ENCODE measurements at places on chromosomes 3 and 15.

GRCh38 chr15:73897441-73898261, 24.3 kb downstream of the TBC1D21 start:
- DNase-seq = peak; percentile 90

GRCh38 chr15:39327005-39327730, 253.7 kb upstream of the THBS1 start:
- no peak for DNase-seq

GRCh38 chr3:159453036-159453435, 535.6 kb upstream of the IL12A start:
- no peak for DNase-seq

DNA sequence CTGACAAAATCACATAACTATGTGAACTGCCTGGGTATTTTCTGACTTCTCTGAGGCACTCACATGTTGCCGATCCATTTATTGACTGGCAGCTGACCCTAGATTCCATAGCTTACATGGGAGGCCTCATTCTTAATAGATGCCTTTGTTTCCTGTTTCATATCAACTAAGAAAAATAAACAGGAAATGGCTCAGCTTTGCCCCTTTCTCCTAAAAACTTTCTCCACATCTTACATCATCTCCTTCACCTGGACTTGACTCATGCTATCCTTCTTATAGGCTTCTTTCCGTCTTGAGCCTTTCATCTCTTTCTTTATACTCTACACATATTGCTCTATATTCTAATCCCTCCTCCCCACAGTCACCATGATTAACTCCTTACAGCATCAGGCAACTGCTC, 38.0 kb downstream of the TXNRD3 start:
- no peak for DNase-seq

DNA sequence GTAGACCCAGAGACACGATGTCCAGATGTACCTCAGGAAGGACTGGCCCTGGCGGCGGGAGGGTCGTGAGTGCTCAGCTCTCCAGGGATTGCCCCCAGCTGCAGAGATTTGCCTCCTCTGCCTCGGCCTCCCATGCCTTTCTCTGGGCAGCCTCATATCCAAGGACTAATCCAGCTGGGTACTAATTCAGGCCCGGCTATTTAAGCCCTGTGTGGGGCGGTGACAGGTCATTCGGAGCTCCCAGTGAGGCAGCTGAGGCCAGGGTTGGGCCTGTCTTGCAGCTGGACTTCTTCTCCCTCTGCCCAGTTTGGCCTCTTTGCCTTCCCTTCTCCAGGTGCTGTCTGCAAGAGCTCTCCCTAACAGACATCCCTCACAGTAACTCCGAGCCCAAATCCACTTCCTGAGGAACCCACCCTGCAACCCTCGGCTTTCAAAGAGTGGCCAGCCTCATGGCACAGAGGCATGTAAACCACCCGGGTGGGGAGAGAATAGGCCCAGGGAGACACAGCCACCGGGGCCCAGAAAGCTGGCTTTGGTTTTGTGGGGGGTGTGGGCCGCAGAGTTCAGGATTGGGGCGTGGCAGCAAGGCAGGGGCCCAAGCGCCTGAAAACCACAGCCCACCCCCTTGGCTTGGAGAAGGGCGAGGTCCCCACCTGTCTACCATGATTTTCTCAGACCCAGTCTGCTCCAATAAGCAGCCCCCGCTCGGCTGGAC, 85.8 kb downstream of the PPCDC start:
- DNase-seq = no peak

DNA sequence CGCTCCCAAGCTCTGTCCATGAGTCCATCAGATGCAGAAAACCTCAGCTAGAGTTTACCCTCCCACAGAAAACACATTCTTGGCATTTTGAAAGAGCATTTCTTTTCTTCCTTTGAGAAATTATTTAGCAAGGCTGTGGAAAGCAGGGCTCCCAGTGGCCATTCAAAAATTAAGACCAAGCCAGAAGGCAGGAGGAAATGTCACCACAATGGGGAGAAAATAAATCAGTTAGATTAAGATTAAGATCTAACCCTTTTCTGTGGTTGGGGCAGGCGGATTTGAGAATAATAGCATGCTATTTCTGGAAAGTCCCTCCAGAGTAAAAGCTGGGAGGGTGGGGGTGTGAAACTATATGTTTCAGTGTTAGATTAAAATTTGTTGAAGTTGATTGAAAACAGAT, 20.2 kb downstream of the LRIG1 start:
- no peak for DNase-seq

- no peak for DNase-seq
These were observed 695.2 kb downstream of the TUSC7 start for GRCh38 chr3:117404730-117405129.

- DNase-seq = no peak
These were observed 8.9 kb upstream of the PCOLCE2 start for GRCh38 chr3:142897807-142898206.

- no peak for DNase-seq
These were observed 103.3 kb upstream of the PRR23E start for GRCh38 chr3:127089486-127090145.

DNA sequence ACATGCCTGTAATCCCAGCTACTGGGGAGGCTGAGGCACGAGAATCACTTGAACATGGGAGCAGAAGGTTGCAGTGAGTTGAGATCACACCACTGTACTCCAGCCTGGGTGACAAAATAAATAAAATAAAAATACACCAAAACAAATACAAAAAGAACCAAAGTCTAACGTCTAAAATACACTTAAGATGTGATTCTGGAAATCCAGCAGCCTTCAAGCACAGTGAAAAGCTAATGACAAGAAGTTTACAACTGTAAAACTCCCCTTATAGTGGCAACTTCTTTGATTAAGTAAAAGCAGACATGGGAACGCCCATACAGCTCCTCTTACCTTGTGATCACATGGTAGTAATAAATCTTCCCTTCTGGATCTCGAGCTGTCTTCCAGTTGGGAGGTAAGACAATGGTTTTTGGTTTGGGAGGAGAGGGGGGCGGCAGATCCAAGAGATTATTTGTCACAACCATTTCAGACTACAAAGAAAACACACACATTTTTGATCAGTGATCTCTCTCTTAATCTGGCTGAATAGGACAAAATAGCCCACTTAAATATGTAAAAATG, 62.8 kb downstream of the NBEAL2 start:
- DNase-seq = no peak

DNA sequence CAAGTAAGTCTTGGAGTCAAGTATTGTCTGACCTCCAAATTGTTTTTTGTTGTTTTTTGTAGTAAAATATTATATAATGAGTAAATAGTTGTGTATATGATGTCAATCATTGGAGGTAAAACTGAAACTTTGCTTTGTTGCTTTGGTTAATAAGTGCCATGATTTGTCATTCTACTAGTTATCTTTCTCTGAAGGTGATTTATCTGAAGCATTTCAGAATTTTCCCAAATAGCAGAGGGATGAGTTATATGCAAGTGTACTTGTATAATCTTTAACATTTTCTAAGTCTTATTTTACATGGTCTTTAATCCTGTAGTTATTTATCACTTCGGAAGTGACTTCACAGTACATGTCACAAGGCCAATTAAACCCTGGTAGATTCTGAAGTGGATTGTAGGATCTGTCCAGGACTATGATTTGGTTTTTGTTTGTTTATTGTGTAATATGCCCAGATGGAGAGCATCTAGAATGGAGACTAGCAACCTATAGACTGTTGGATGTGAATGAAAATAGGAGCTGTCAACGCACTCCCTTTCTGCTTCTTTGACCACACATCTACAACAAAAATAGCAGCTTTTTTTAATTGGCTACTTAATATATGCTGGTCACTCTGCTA, 93.1 kb upstream of the SAMMSON start:
- DNase-seq = no peak

- DNase-seq = peak; percentile 45
These were observed 20.1 kb downstream of the KBTBD8 start for GRCh38 chr3:67018105-67018788.

- no peak for DNase-seq
These were observed 48.7 kb downstream of the NMNAT3 start for GRCh38 chr3:139629033-139629432.

- DNase-seq = no peak
These were observed 660.8 kb downstream of the MECOM start for GRCh38 chr3:169002689-169003088.

DNA sequence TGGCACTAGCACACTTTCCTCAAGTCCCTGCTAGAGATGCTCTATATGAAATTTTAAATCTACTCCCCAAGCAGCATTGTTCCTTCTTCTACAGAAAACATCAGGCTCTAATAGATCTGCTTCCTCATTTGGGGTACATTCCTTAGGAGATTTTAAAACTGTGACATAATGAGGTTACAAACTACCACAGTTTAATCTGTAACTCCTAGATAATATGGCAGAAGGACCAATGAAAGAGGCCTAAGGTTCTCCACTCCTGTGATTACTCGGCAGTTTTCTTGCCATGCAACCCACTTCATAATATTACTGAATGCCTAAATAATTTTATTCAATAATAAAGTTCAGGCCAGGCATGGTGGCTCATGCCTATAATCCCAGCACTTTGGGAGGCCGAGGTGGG, 16.1 kb downstream of the ZNF106 start:
- DNase-seq = no peak

DNA sequence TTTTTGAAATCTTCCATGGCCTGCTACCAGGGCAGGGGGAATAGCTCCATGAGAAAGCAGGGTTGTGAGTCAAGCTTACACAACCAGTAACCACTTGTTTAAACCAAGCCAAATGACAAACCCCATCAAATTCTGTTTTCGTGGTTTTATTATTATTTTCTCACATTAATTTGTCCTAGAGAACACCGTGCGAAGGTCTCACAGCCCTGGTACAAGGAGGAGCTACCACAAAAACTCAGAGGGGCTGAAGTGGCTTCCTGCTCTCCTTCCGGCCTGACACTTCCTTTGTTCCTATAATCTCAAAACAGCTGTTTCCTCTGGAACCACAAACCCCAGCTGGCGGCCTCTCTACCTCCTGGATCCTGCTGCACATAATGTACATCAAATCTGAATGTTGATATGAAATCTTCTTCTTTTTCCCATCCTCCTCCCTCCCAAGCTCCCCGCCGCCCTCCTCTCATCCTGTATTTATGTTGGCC, 375.9 kb downstream of the MCTP2 start:
- peak; percentile 8 for DNase-seq

GRCh38 chr15:59751552-59752413, 62.7 kb upstream of the BNIP2 start:
- DNase-seq = peak; percentile 80

GRCh38 chr3:171231361-171231760, 204.8 kb upstream of the SLC2A2 start:
- DNase-seq = no peak

DNA sequence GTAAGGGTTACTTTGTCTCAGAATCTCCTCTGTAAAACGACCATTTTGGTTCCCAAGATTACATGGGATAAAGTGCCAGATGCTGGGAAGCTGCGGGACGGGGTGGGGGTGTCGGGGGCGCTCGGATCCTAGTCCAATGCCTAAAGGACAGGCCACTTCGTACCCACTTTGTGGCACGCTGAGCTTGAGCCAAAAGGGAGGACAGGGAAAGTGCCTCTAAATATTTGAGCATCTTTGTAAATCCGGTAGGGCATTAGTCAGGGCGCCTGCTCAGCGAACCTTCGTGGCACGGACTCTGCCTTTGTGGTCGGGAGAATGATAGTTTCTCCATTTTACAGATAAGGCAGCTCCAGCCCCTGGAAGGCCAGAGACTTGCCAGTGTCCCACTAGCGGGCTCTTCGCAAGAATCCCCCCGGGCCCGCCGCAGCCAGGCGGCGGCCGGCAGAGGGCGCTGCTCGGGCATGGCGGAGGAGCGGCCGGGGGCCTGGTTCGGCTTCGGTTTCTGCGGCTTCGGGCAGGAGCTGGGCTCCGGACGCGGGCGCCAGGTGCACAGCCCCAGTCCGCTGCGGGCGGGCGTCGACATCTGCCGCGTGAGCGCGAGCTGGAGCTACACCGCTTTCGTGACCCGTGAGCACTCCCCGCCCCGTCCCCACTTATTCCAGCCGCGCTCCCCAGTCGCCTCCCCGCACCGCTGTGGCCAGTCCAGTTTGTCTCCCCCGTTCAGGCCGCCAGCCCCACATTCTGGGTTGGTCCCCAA, 1.8 kb downstream of the RCCD1 start:
- DNase-seq = peak; percentile 58

DNA sequence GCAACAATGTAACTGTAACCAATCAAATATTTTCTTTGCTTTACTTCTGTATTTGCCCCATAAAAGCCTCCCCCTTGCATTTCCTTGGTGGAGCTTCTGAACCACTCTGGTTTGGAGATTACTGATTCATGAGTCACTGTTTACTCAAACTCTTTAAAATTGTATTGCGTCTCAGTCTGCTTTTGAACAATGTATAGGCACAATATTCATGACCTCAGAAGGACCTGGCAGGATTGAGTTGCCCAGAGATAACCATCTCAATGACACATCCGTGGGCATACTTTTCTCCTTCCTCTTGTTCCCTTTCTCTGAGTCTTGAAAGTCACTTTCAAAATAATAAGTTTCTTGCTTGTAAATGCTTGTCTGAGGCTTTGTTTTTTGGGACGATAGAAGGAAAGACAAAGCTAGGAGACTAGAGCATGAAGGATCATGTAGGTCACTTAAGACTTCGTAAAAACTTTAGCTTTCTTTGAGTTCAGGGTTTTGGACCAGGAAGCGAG, 57.1 kb upstream of the POU1F1 start:
- DNase-seq = peak; percentile 88

- DNase-seq = no peak
These were observed 117.8 kb downstream of the TMEM266 start for GRCh38 chr15:76177491-76178040.

GRCh38 chr15:58267051-58267450, 128.9 kb downstream of the AQP9 start:
- no peak for DNase-seq

DNA sequence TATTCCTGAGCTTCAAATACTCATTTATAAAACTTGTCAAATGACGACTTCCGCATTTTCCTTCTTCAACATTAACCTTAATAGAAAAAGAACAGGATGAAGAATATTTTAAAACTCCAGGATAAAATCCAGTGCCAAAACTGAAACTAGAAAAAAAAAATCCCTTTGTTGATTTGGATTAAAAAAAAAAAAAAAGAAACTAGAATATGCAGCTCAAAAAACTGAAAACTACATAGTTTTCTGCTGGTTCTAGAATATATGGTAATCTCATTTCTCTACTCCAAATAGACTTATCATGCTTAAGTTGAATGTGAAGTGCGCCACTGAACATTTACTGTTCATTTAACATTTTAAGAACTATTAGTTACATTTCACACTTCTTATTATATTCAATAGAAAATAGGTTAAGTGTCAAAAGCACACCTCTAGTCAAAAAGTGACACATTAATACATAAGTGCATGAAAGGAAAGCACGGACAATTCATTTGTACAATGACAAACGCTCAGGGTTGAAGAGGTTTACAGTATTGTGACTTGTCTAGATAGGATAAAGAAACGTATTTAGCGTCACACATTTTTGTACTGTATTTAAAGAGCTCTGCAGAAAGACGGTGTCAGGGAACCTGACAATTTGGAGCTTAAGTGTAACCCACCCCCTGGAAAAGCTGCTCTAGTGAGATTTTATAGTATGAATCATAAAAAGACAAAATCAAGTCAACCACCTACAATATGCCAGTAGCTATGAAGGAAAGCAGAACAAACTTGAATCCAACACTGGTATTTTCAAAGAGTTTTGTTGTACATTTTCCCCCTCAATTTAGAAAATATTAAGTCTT, 5.8 kb downstream of the TRA2B start:
- no peak for DNase-seq

- DNase-seq = no peak
These were observed 871.8 kb upstream of the NR2F2 start for GRCh38 chr15:95458721-95459120.

Data from T-helper 2 cell (primary cell).